ENCODE measurements at places on chromosomes 7 and 10. TPM values are rescaled to one million over a fixed set of nuclear protein-coding genes. Genes with fewer than 3 reads are reported as not detected.

The AOC1 gene
- total RNA-seq = not detected

The SPAM1 gene
- not detected for total RNA-seq

The TASOR2 gene
- total RNA-seq = 49.9 TPM

The FFAR4 gene
- total RNA-seq = 0.15 TPM

The TEX36 gene
- total RNA-seq = not detected

The TEX47 gene
- not detected for total RNA-seq

The OR13A1 gene
- total RNA-seq = not detected

The ABCB1 gene
- 3.3 TPM for total RNA-seq

The ANKRD22 gene
- not detected for total RNA-seq

The ERVW-1 gene
- not detected for total RNA-seq

The LANCL2 gene
- 9.9 TPM for total RNA-seq

The AEBP1 gene
- 112 TPM for total RNA-seq

The SH2D4B gene
- not detected for total RNA-seq

The TAS2R41 gene
- not detected for total RNA-seq

The PROSER2 gene
- total RNA-seq = 2.2 TPM

The R3HCC1L gene
- total RNA-seq = 6.4 TPM

The GPR26 gene
- total RNA-seq = not detected

The ASAH2 gene
- total RNA-seq = 1.9 TPM

The RTKN2 gene
- total RNA-seq = 0.17 TPM

The C7orf33 gene
- not detected for total RNA-seq

The ZNF282 gene
- 13.6 TPM for total RNA-seq

The SPOCK2 gene
- total RNA-seq = 7.8 TPM

The VSTM4 gene
- 23.8 TPM for total RNA-seq

The MACC1 gene
- total RNA-seq = 0.08 TPM

The OLAH gene
- total RNA-seq = not detected

The PPP1R3C gene
- 222 TPM for total RNA-seq

The ZPBP gene
- total RNA-seq = not detected

The SLC26A4 gene
- 0.37 TPM for total RNA-seq

The IGF2BP3 gene
- 0.14 TPM for total RNA-seq

The PLEKHS1 gene
- not detected for total RNA-seq
